ENCODE measurements at places on chromosomes 6 and 20.

- DNase-seq = no peak
These were observed 73.9 kb downstream of the GFOD1 start for GRCh38 chr6:13413466-13413862.

DNA sequence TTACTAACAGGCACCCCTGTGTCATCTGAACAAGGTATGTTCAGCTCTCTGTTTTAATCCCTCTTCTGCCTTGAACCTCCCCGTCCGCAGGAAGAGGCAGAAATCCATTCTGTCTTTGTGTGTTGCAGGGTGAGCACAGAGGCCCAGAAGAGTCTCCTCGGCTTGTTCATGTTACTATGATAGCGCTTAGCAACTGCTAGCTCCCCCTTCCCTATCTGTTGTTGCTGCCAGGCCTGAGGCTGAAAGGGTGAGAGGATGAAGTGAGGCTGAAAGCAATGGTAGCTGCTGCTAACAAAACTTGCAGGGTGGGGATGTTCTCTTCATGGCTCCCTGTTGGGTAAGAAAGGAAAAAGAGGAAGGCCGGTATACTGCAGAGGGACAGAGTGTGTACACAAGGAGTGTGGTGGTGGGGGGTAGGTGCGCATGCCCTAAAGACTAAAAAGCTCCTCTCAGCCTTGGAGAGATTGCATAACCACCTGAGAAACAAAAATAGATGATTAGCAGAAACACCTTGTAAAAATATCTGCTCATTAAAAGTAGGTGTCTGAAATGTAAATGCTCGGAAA, 55.2 kb upstream of the CITED2 start:
- no peak for DNase-seq

DNA sequence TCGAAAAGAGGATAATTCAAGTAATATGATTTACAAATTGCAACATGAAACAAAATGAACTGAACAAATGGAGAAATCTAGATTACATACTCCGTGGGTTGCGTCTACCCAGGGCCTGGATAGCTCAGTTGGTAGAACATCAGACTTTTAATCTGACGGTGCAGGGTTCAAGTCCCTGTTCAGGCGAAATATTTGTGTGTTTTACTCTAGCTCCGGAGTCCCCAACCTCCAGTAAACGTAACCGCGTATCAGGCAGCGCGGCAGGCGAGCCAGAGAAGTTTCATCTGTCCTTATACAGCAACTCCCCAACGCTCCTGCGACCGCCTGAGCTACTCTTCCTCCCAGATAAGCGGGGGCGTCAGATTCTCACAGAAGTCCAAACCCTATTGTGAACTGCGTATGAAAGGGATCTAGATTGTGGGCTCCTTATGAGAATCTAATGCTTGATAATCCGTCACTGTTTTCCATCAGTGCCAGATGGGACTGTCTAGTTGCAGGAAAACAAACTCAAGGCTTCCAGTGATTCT, 176.1 kb downstream of the TRIM27 start:
- DNase-seq = no peak

GRCh38 chr20:4602297-4602631, 119.4 kb upstream of the PRND start:
- no peak for DNase-seq

GRCh38 chr20:61845233-61845671, 220.4 kb downstream of the TAF4 start:
- no peak for DNase-seq

GRCh38 chr6:137829641-137830083, 37.4 kb upstream of the TNFAIP3 start:
- no peak for DNase-seq

DNA sequence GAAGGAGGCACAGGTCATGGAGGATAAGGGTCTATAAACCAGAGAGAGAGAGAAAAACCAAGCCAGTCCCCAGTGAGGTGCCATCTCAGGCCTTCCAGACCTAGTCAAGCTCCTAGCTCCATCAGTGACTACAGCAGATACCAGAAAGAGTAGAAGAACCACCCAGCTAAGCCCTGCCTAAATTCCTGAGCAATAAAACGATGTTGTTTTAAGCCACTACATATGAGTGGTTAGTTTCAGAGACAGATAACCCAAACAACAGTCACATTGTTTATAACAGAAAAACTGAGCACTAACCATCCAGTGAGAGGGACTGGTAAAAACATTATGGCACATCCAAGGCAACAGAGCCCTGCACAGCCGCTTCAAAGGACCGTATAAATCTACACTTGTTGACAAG, 59.2 kb downstream of the BMP7 start:
- no peak for DNase-seq

DNA sequence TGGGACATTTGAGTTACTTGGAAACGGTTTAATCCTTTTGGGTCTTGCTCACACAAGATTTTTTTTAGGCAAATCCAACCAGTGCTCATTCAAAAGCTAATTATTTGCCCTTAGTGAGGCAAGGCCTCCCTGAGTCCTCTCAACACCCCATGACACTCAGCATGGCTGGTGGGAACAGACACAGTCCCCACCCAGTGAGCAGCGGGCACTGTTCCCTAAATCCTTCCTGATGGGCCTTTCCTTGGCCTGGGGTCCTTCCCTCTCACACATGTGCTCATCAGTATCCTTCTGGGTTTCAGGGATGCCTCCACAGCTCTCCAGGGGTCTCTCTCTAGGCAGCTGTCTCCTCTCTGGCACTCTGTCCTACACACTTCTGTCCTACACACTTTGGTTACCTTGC, 28.0 kb downstream of the PLAGL2 start:
- no peak for DNase-seq

- no peak for DNase-seq
These were observed 16.4 kb downstream of the PIGT start for GRCh38 chr20:45432294-45432693.

- no peak for DNase-seq
These were observed 76.9 kb downstream of the CD24 start for GRCh38 chr6:106897580-106897979.

- no peak for DNase-seq
These were observed 6.2 kb upstream of the COL12A1 start for GRCh38 chr6:75211920-75212590.

DNA sequence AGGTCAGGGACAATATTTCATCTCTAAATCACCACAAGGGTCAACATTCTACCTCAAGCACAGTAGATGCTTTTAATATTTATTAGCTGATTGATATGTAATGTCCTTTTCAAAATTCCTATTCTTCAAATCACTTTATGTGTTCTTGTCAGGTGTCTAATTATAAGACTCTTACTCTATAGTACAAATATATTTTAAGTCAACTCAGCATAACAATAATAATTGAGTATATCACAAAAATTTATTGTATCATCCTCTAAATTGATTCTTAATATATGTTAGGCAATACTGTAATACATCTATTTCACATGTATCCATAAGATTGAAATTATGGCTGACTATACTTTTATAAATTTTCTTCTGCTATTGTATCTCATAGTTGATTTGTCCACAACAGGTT, 423.9 kb downstream of the PKHD1 start:
- no peak for DNase-seq

DNA sequence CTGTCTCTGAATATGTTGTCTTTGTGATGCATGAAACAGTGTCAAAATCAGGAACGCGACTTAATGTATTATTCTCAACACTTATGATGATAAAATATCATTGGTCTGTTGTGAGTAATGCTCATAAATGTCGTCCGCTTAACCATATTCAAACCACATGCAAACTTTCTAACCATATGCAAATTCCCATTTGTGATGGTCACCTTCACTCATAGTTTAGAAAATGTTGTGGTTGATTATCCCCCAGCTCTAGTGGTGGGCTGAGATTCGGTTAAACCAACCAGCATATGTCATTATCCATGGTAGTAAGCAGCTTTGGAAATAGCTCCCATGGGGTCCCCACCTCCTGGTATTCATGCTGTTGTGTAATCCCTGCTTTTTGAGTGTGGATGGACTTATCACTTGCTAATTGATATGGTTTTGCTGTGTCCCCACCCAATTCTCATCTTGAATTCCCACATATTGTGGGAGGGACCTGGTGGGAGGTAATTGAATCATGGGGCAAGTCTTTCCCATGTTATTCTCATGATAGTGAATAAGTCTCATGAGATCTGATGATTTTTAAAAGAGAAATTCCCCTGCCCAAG, 360.0 kb upstream of the TSHZ2 start:
- no peak for DNase-seq

- DNase-seq = no peak
These were observed 256.2 kb downstream of the CLIC5 start for GRCh38 chr6:45759472-45759810.

- no peak for DNase-seq
These were observed 134.8 kb upstream of the SLC24A3 start for GRCh38 chr20:19077370-19078220.

DNA sequence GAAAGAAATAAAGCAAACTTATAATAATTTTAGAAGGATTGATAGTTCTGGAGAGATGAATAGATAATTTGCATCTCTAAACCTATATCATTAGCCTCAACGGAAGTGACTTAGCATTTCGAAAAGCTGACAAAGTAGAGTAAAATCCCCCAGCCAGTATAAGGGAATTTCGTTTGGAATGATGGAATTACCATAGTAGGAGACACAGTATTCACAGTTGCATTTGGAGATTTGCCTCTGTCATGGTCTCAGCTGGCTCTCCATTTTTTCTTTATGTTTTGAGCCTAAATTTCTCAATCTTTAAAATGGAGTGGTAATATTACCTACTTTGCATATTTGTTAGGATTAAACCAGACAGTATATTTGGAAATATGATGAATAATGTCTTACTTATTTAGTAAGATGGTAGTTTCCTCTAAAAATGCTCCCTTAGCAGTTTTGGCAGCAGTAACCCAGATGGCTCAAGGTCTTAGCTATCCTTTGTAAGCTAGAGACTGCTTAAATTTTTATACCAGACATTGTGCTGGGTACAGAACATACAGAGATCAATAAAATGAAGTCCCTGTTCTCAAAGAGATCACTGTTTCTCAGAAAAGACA, 58.2 kb downstream of the SMAP1 start:
- DNase-seq = no peak

GRCh38 chr6:34284563-34285447, 36.0 kb upstream of the SMIM29 start:
- no peak for DNase-seq

- no peak for DNase-seq
These were observed 13.8 kb downstream of the SYNGAP1 start for GRCh38 chr6:33433544-33434191.

DNA sequence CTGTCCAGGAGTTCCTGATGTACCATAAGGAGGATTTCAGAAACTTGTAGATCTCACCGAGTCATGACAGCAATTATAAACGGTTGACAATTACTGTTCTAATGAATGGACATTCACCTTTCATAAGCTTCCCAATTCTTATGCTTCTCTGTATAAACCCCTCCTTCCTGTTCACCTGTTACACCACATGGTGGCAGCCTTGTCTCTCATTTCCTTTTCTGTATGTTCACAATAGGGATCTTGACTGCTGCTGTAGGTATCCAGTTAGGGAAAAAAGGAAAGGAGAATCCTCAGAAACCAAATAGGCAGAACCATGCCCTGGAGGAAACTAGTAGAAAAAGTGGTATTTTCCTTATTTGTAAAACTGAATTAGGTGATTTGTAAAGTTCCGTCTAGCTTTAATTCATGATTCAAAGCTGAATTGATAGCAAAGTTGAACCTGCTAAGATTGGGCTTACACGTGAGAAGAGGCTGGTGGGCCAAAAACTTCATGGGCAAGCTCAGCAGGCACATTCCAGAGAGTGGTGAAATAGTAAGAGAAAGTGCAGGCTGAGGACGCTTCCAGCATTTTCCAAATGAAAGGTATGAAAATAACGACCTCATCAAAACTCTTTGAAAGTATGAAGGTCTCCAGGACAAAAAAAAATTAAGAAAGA, 29.0 kb upstream of the TBPL1 start:
- DNase-seq = peak; percentile 21

DNA sequence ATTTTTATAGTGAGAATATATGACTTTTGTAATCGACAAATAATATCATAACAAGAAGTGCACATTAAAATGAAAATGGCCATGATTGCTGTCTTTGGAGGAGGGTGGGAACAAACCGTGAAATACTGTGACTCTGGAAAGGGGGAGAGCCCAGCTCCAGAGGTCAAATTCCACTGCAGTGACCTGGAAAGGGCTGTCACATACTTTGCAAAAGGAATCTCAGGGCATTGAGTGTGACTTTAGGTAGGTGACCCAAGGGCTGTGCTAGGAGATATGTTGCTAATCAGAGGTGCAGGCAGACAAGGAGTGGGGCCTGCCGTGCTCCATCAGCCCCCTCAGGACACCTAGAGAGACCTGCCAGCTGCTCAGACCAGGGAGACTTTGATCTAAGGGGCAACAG, 28.1 kb upstream of the BMP7 start:
- no peak for DNase-seq

DNA sequence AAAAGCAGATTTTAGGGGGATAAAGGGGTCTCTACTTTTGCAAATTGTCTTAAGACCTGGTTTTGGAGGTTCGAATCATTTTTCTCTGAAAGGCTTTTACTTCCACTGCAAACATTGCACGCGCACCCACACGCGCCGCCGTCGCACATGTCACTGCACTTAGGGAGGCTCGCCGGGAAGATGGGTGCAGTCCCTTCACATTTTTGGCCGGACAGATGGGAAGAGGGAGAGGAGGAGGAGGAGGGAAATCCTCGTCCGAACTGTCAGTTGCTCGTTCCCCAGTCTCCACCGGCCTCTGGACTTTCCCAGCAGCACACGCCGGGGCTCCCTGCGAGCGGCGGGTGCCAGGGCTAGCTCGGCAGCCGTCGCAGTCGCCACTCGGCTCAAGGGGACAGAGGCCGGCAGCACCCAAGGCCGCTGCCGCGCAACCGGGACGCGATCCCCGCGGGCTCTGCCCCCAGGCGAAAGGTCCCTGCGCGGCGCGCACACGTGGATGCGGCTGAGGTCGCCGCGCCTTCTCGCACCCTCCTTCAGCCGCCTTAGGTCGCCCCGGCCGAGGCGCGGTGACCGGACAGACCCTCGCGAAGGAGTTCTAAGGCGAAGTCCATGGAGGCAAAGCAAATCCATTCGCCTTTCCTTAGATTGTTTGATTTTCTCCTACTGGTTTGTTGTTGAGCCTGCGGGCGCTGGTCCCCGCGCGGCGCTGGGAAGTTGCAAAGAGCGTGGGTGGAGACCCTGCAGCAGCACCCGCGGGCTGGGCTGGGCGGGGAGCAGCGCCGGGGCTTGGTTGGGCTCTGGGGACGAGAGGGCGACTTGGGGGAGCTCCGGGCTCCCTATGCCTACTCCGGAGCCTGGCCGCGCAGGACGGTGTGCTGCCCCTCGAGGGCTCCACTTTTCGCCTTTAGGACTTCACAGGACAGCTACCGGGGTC, 1.2 kb downstream of the MYB start:
- no peak for DNase-seq

Measured in GOT3 (cell line).